ENCODE measurements at places on chromosomes 3 and 15. TPM values are rescaled to one million over a fixed set of nuclear protein-coding genes. Genes with fewer than 3 reads are reported as not detected.

EPHB1 gene
- 0.63 TPM for total RNA-seq

NTRK3 gene
- total RNA-seq = not detected

DUOX2 gene
- under 0.01 TPM for total RNA-seq

MED12L gene
- total RNA-seq = 0.09 TPM

TSEN2 gene
- 20.4 TPM for total RNA-seq

CD86 gene
- not detected for total RNA-seq
